ENCODE measurements at places on chromosomes 2 and 18. TPM values are rescaled to one million over a fixed set of nuclear protein-coding genes. Genes with fewer than 3 reads are reported as not detected.

Gene RAD51AP2
- 0.51 TPM for total RNA-seq

Gene PARD6G
- total RNA-seq: 4.1 TPM

Gene AFTPH
- total RNA-seq: 16.3 TPM

Gene SLC5A7
- total RNA-seq: 0.14 TPM

DNA sequence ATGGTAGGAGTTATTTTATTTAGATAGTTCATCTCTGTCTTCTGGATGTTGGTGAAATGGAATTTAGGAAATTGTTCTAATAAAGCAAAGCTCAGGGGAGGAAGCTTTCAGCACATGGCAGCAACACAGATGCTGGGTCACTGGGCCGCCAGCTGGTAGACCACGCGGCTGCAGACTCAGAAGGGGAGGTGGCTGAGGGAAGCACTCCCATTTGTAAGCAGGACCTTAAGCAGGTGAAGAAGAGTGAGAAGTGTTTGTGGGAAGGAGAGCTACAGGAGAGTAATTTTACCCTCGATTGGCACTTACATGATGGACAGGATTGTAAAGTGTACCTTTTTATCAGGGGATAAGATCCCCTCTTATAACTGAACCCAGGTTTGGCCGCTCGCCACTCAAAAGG lies 24.4 kb downstream of the NMS start:
- no peak for DNase-seq

- DNase-seq: no peak
These were observed 1604.2 kb downstream of the LRP1B start for GRCh38 chr2:140526575-140526974.

GRCh38 chr2:101478181-101479001 lies 3.5 kb upstream of the RFX8 start:
- DNase-seq: no peak

DNA sequence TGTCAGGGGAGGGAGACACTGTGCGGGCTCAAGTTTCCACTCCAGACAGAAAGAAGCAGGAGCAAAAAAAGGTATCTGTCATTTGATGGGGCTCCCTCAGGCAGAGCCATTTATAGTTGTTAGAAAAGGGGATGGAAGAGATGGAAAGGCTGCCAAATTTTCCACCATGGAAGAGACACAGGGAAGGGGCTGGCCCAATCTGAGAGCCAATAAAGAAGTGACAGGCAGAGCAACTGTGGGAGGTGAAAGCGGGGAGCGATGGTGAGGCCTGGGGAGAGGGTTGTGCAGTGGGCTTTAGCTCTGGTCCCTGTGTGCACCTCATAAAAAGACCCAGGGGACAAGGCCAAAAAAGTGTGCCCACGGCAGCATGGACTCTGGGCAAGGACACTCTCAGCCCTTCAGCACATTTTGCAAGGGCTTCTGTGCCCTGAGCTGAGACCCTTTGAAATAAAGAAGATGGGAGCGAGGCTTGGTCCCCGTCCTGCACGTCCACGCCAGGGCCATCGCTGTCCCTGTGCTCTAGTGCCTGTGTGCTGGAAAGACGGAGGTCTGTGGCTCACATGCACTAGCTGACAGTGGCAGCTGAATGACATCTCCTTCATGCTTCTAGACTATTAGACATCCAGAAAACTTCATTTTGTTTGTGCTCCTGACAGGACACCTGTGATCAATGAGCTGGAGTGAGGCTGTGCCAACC lies 456.7 kb upstream of the HS6ST1 start:
- no peak for DNase-seq

- no peak for DNase-seq
These were observed 150.0 kb downstream of the EVA1A start for GRCh38 chr2:75410702-75411101.

DNA sequence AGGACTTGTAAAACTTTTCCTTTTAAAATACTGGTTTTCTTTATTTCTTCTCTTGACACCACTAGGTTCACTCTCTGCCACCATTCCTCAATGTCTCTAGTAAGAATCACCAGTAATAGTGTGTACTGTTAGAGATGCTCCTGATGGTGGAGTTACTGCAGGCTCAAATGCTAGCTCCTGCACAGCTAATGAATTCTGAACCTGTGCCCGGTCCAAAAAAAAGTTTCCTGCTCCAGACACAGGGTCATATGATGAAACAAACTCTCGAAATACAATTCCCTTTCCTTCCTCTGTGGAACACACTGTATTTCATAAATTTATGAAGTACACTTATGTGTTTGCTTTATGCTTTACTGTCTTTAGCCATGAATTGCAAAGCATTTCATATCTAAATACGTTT lies 19.2 kb downstream of the PMS1 start:
- DNase-seq: no peak

- no peak for DNase-seq
These were observed 22.6 kb upstream of the SCYGR2 start for GRCh38 chr2:227576110-227576509.

DNA sequence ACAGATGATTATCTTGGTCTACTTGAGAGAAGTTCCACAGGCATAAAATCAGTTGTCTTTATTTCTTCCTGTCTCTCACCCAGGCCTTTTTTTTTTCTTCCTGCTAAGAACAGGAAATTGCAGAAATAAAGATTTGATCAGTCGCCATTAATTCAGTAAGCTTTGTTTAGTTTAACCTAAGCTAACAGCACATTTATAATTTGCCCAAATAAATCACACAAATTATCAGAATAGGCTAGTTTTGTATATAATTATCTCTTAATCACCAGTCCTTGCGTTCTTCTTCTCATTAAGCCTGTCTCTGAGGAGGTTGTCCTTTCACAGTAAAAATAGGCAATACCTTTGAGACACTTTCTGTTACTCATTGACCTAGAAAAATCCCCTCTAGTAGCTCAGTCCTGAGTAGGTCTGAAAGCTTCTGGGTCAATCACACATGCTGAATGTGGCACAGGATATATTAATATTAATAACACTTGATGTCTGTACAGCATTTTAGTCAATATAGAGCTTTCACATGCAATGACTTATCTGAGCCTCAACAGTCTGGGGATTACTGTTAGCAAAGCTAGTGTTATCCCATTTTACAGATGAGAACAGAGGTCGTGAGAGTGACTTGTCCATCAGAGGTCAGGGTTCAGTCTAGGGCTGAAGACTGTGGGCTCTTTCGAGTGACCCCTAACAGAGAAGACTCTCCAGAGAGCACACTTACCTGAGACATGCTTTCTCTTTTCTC lies 11.2 kb upstream of the STK17B start:
- DNase-seq: no peak

DNA sequence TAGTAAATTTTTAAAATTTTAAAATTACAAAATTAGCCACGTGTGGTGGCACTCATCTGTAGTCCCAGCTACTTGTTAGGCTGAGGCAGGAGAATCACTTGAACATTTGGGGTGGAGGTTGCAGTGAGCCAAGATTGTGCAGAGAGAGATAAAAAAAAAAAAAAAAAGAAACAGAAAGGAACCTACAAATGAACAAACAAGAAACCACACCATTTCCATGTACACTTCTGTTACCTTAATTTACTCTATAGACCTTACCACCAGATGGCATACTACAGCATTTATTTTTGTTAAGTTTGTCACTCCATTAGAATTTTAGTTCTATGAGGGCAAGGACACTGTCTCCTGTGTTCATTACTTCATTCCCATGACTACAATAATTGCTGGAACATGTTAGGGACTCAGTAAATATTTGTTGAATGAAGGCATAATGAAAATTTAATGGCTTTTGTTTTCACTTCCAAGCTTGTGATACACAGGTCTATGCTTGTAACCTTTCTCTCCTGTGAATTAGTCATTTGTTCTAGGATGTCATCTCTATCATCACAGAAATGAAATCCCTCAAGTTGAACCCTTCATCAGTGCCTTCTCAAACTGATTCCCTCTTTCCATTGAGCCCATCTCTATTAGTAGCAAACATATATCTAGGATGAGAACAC lies 76.0 kb downstream of the ARHGAP15 start:
- DNase-seq: no peak
